Esophagus muscularis mucosa (tissue), 4 donors: ENCODE measurements at places on chromosomes 4 and X. TPM values are rescaled to one million over a fixed set of nuclear protein-coding genes. Genes with fewer than 3 reads are reported as not detected.

The BEX1 gene
- total RNA-seq = 0.83 TPM

The TIGD4 gene
- total RNA-seq = 0.52 TPM

The GK2 gene
- not detected for total RNA-seq

The PNMA6A gene
- 1.8 TPM for total RNA-seq

The DCAF8L1 gene
- not detected for total RNA-seq
